Keratinocyte (primary cell): ENCODE measurements at places on chromosomes 1 and 21.

DNA sequence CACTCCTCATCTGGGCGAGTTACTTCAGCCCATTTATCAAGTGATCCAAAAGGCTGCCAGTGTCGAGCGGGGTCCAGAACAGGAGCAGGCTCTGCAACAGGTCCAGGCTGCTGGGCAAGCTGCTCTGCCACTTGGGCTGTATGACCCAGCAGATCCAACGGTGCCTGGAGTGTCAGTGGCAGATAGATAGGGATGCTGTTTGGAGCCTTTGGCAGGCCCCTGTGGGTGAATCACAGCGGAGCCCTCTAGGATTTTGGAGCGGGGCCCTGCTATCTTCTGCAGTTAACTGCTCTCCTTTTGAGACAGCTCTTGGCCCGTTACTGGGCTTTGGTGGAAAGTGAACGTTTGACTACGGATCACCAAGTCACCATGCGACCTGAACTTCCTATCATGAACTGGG, 7.5 kb downstream of the MMEL1 start:
- no peak for DNase-seq

- DNase-seq, result no peak
Observed at GRCh38 chr21:42784276-42784675, 95.1 kb downstream of the WDR4 start.

GRCh38 chr1:23539698-23540266, 8.7 kb upstream of the E2F2 start:
- DNase-seq, result no peak

- DNase-seq, result no peak
Observed at GRCh38 chr1:208169081-208169879, 74.9 kb downstream of the PLXNA2 start.

- DNase-seq, result no peak
Observed at GRCh38 chr1:92679980-92680379, 104.9 kb downstream of the EVI5 start.
